ENCODE measurements at places on chromosomes 7 and 10.

GRCh38 chr7:50588937-50589336 lies 23.7 kb upstream of the DDC start:
- DNase-seq = no peak

GRCh38 chr7:45689011-45689796 lies 115.0 kb downstream of the ADCY1 start:
- no peak for DNase-seq

DNA sequence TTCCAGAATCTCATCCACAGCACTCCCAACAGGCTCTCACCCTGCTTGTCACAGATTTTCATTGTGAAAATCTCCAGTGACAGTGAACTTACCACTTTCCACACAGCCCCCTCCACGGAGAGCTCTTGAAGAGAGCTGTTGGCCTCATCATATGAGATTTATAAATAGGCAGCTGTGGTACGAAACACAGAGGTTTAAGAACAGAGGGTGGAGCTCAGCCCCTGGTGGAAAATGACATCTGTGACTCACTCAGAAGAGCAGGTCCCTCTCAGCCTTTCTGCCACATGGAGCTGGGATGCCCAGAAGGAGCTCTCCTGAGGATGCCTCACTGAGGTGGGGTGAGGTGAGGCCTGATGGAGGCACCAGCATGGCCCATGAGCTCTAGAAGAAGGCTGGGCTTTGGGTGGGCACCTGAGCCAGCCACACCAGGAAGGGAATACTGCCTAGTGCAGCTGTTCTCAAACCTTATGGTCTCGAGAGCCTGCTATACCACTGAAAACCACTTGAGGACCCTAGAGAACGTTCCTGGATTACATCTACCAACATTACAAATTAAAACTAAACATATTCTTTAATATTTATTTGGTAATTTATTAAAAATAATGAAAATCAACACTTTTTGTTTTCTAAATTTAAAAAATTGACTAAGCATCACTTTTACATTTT lies 25.8 kb upstream of the EEPD1 start:
- no peak for DNase-seq

- no peak for DNase-seq
Measured at GRCh38 chr10:113104047-113104446, 154.0 kb downstream of the TCF7L2 start.

GRCh38 chr7:149430192-149430591 lies 30.7 kb downstream of the ZNF777 start:
- DNase-seq = no peak

DNA sequence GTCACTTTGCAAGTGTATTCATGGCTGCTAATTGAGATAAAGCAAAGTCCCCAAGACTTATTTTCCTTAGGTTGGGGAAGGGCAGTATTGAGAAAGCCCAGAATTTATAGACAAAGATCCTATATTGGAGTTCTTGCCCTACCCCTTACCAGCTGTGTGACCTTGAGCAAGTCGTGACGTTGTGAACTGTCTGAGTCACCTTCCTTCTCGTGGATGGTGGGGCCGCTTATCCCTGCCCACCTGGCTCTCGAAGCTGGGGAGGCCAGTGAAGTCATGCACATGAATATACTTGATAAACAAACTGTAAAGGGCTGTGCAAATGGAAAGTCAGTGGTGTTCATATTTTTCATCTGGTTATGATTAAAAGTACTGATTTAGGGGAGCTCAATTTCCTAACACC lies 127.4 kb downstream of the TACC2 start:
- DNase-seq = no peak

DNA sequence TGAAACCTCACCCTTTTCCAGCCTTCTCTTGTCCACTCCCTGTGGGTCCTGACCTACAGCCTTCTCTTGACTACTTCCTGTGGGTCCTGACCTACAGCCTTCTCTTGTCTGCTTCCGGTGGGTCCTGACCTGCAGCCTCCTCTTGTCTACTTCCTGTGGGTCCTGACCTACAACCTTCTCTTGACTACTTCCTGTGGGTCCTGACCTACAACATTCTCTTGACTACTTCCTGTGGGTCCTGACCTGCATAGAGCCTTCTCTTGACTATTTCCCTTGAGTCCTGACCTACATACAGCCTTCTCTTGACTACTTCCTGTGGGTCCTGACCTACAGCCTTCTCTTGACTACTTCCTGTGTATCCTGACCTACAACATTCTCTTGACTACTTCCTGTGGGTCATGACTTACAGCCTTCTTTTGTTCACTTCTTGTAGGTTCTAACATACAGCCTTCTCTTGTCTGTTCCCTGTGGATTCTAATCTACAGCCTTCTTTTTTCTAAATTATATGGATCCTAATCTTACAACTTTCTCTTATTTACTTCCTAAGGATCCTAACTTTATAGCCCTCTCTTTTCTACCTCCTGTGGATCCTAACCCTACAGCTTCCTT lies 36.5 kb downstream of the C10orf71 start:
- DNase-seq = no peak

- DNase-seq = no peak
Measured at GRCh38 chr7:104629408-104629807, 301.0 kb downstream of the LHFPL3 start.

DNA sequence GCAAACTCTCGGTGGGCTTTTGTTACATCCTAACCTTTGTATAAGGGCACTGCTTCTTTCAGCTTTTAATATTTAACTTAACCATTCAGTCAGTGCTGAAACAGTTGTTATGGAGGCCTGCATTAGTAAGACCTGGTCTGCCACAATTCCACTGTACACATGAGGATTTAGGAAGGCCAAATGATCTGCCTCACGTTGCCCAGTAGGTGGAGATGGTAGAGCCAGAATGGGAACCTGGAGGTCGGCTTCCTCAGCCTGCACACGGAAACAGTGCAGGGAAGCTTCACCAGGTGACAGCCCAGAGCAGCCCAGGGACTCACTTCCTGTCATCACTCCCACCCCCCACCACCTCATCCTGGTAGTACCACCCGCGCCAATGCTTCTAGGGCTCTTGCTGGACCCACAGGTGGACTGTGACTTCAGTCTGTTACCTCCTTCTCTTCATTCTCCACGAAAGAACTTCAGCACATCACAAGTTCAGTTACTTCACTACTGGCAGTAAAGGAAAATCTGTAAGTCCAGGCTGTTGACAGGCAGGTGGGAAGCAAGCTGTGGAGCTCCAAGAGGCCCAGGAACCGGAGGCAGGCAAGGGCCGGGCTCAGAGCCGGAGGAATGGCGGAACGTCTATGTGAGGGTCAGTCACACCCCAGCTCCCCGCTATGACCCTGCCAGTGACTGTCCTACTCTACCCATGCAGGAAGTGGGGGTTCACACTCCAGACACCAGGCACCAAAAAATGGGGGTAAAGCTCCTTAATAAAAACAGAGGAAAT lies 480.3 kb upstream of the C7orf33 start:
- no peak for DNase-seq

DNA sequence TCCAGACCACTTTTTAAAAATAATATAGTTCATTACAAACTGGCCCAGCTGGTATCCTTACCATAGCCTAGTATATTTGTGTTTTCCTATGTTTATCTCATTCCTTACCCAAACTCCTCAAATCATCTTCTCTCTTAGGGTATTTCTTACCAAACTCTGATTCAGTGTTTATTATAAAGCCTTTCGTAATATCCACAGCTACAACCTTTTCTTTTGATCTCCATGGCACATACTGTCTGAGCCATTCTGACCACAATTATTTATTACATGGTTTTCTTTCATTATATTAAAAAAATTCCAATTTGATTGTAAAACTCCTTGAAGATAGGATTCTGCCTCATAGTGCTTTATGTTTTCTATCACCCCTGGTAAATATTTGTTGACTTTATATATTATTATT lies 94.2 kb downstream of the LRMDA start:
- no peak for DNase-seq

GRCh38 chr10:125097409-125098070 lies 62.8 kb downstream of the CTBP2 start:
- DNase-seq = no peak

DNA sequence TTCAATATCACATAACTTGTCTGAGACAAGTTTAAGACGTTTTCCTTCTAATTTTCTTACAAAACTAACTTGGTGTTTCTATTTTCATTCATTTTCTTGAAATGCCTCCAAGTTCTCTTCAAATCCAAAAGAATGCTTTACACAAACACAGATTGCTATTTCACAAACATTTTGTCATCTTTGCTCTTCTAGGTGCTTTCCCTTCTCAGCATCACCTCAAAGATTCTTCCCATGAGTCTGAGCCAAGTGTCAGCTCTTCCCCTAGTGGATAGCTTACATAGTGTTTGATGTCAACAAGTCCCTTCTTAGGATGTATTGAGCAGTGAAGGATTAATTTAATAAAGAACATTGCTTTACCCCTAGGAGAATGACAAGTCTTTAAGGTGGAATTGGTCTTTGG lies 38.1 kb upstream of the SEMA3A start:
- DNase-seq = no peak

DNA sequence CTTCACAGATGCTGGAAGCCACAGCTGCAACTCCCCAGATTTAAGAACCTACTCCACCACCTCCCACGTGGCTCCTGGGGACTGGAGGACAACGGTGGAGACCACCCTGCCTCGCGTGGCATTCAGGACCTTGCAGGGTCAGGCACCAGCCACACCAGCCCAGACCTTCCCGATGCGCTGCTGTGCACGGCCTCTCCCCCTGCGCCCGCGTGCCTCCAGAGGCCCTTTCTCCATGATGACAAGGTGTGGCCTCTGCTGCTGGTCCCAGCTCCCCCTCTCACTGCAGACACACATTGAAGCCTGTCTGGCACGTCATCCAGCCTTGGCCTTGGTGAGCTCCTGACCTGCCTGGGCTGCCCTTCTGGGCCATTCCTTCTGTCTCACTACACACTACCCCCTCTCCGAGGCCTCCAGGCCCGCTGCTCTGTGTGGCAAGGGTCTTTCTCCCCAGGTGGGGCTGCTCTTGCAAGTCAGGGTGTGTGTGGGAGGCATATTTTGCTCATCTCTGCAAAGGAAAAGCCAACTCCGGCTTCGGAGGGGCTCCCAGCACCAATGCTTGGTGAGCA lies 254.8 kb downstream of the MAD1L1 start:
- no peak for DNase-seq

GRCh38 chr7:96300986-96301385 lies 20.9 kb downstream of the SLC25A13 start:
- no peak for DNase-seq

- no peak for DNase-seq
Measured at GRCh38 chr10:128217136-128217535, 90.9 kb upstream of the MKI67 start.

- DNase-seq = no peak
Measured at GRCh38 chr10:121437596-121437995, 160.6 kb downstream of the FGFR2 start.

- no peak for DNase-seq
Measured at GRCh38 chr7:98902523-98902922, 24.2 kb downstream of the TRRAP start.

DNA sequence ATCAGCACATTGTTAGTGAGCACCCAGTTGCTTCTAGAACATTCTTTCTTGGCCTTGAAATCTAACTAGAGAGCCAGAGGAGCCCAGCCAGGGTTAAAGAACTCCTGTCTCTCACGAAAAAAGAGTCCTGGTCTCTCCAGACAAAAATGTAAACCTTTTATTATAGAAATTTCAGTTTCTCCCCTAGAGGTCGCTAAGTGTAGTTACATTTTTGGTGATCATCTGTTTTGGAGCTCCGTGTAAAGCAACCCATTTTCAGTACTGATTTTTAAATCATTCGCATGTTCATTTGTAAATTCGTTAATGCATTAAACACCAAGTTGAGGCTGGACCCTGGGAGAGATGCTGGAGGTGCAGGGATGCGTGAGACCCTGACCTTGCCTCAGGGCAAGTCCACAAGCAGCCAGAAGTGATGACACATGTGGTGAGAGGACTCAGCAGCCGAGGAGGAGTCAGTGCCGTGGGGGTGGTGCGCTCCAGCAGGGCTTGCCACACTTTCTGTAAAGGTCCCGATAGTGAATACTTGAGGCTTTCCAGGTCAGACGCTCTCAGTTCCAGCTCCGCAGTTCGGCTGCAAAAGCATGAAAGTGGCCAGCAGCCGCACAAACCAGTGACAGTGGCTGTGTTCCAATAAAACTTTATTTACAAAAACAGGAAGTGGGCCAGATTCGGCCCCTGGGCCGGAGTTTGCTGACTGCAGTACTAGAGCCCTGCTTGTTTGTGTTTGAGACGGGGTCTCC lies 578.6 kb upstream of the FOXK1 start:
- no peak for DNase-seq

- DNase-seq = no peak
Measured at GRCh38 chr10:98226508-98227144, 41.4 kb downstream of the LOXL4 start.

DNA sequence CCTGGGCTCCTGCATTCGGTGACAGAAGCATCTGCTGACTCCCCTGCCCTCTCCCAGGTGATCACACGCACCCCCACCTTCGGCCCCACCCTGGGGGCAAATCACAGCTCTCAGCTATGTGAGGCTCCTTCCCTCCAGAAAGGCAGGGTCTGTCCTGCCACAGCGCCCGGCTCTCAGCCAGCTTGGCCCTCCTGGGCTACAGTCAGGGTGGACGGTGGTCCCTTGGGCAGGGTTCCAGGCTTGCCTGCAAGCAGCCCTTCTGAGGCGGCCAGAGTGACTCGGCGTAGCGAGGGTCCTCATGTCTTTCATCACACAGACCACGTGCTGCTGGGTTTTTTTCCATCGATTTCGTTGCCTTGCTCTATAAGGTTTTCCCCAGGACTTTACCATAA lies 53.6 kb upstream of the EBF3 start:
- no peak for DNase-seq

DNA sequence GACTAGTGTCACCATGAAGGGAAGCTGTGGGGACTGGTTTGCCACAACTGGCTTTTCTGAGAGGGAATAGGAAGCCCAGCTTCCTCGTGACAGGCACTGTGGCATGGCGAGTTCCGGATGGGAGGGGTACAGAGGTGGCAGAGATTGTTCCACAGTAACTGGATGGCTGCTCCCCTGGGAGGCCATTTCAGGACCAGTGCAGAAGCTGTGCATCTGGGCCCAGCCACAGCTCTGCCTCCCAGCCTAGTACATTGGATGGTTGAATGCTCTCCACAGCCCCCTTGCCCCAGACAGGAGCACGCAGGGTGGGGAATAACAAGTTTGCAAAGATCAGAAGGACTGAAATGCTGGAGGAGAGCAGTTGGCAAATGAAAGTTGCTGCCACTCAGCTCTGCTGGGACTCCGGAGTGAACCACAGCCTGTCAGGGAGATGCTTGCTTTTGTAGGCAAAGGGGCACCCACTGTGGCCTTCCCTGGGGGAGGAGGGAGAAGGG lies 51.8 kb downstream of the GSDME start:
- DNase-seq = no peak

DNA sequence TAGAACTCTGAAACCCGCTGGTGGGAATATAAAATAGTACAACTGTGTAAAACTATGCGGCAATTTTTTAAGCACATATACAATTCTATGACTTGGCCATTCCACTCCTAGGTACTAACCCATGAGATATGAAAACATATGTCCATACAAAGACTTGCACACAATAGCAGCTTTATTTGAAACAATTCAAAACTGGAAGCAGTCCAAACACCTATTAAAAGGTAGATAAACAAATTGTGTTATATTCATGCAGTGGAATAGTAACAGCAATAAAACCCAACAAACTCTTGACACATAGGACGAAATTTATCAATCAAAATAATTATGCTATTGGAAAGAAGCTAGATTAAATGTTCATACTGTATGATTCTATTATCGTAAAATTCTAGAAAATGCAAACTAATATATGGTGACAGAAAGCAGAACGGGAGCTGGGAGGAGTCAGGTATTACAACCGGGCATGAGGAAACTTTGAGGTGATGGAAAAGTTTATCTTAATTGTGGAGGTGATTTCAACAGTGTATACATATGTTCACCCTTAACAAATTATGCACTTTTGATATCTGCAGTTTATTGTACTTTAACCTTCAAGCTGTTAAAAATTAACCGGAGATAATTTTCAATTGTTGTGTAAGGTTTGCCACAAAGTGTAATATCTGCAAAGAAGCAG lies 803 bp upstream of the STK31 start:
- no peak for DNase-seq

- no peak for DNase-seq
Measured at GRCh38 chr10:78432583-78432982, 398.9 kb downstream of the RPS24 start.

All from activated naive CD4-positive, alpha-beta T cell (primary cell).